ENCODE measurements at places on chromosomes 16 and 17.
A peak's percentile ranks its signal among the peaks of the same experiment; 100 is the strongest.

DNA sequence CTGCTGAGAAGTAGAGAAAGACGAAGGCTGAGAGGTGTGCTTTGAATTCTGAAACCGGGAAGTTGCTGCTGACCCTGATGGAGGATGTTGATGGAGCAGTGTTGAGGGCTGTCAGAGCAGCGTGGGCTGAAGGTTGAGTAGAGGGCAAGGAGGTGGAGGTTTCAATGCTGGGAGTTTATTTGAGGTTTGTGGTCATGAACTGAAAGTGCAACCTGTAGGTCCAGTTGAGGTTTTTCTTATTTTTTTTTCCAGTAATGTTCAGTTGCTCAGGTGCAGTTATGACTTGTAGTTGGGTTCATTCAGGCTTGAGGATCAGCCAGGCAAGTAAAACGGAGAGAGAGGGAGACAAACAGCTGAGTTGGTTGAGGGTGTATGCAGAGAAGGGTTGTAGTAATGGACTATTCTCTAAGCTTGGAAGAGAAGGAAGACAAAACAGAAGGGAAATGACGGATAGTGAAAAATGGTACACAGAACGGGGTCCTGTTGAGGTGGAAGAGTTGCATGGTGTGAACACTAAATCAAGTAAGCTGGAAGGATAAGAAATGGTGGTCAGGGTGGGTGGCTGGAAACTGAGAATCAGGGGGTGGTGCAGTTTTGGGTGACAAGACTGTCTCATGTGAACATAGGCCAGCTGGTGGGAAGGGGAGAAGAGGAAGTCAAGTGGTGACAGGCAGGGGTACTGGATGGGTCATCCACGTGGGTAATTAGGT is 8.7 kb upstream of the UBE2G1 start:
- no peak for DNase-seq

GRCh38 chr16:81357711-81358260 is 43.0 kb downstream of the GAN start:
- DNase-seq, result no peak

GRCh38 chr16:89326721-89327120 is 109.2 kb downstream of the ZNF778 start:
- DNase-seq, result peak; percentile 24

- DNase-seq, result no peak
Measured at GRCh38 chr17:64024215-64024654, 3.8 kb upstream of the ICAM2 start.

GRCh38 chr17:81727324-81728031 is 15.4 kb downstream of the SLC25A10 start:
- DNase-seq, result no peak

GRCh38 chr16:17832738-17833137 is 362.0 kb upstream of the XYLT1 start:
- no peak for DNase-seq

DNA sequence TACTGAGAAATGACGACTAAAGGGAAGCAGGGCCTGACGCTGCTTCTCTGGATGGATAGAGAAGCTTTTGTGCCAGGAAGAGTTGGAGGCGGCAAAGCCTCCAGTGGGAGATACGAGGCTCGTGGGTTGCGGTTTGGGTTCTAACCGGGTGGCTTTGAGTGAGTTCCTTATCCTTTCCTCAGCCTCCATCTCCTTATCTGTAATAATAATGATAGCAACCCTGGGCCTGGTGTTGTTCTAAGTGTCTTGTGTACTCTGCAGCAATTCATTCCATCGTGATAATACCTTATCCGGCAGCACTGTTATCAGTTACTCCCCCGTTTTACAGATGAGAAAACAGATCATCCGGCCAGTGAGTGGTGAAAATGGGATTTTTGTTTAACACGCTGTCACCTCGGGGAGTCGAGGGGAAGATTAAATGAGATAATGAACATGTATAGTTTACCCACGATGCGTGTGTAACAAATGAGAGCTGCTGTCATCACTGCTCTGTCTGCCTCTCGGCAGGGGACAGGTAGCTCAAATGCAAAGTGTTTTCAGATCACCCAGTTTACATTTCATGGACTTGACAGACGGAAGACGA is 52.0 kb upstream of the LHX1 start:
- DNase-seq, result no peak

- DNase-seq, result no peak
Measured at GRCh38 chr16:50836121-50836621, 94.3 kb downstream of the CYLD start.

- DNase-seq, result no peak
Measured at GRCh38 chr17:1724869-1725641, 551 bp downstream of the WDR81 start.

GRCh38 chr17:48756830-48757251 is 28.3 kb upstream of the HOXB13 start:
- DNase-seq, result no peak

GRCh38 chr16:10386517-10387100 is 748 bp downstream of the ATF7IP2 start:
- DNase-seq, result no peak

DNA sequence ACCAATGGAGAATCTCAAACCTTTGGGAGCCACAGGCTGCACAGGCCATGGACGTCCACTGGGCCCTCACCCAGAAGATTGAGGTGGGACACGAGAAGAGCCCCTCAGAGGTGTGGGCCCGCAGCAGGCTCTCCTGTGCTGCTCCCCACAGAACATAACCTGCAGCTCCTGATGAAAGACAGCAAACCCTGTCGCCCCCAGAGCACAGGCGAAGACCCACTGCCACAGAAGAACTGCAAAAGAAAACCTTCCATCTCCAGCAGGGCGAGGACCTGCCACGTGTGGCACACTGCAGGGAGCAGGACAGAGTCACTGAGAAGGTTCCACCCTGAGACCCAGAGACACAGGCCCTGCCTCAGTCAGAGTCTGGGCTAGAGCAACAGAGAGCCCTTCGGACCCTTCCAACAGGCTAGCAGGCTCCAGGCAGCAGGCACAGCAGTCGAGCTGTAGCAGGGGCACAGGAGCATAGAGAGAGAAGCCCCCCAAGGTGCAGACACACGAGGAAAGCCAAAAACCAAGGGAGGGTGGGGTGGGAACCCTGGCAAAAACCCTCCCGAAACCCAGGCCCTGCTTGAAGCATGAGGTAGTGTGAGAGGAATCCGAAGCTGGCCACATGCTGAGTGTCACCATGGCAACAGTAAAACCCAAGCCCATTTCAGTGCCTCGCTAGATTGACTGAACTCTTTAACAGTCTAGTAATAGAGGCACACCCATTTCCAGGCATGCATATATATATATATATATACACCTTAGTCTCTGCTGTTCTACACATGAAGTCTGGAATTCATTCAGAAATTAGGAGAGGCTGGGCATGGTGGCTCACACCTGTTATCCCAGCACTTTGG is 60.0 kb upstream of the CHMP6 start:
- no peak for DNase-seq

DNA sequence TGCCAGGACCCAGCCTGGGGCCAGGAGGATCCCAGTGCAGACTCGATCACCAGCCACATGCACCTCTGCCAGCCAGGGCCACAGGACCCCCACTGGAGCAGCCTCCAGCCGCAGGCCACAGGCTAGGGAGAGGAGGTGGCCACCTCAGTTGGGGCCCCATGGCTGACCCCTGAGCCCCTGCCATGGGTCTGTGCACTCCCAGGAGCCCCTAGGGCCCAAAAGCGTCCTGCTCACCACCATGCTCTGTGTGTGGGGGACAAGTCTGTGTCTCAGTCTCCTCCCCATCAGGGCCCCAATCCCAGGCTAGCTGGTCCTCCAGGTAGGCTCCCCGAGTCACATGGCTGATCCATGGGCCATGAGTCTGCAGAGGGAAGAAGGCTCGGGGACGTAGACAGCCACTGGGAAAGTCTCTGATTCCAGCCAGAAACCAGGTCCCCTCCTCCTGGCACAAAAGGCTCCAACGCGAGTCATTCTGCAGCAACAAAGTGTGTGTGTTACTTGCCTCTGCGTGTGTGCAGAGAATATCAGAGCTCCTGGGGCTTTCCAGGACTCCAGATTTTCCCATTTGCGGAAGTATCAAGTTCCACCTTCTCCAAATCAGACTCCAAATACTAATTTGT is 6.1 kb upstream of the PRSS8 start:
- DNase-seq, result no peak

DNA sequence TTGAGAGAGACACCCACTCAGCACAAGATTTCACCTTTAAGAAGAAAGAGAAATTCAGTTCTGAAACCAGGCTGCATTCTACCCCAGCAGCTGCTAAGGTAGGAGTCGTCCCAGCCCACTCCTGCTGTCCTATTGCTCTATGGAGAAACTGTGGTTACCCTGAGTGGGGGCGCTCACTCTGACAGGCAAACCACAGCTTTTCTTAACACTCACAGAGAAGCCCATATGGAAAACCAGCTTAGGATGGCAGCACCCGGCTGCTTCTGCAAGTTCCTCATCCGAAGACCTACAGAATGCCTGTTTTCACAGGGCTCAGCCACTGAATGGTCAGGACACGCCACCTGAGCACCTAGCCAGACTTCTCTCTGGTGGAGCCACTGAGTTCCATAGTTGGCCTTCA is 7.5 kb downstream of the ATP5PD start:
- DNase-seq, result no peak

DNA sequence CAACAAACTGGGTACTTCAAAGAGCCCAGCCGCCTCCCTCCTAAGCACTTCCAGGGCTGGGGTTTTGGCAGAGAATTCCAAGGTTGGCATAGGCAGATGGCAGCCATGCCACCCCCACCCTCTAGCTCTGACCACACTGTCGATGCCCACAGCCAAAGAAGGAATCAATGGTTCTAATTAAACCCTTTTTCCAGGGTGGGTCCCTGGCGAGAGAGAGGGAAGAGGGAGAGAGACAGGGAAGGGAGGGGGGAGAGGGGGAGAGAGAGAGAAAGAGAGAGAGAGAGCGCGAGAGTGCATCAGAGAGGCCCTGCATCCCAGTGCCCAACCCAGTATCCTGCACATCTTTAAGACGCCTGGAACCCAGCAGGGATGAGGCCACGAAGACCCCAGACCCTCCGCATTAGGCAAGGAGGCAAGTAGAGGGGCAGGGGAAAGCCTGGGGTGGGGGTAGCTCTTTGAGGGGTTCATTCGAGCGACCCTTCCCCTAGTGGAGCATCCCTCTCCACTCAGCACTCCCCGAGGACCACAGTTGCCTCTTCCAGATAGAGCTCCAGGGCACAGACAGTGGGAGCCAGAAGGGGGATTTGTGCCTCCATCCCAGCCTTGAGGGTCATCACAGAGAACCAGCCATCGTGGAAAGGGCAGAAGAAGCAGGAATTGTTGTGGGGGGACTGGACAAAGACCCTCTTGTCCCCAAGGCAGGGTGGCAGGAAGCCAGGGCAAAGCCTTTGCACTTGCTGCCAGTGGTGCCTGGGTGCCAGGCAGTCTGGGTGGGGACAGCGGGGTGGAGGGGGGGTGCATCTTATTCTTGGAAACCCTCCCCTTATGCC is 2.6 kb downstream of the SRCIN1 start:
- peak; percentile 44 for DNase-seq

GRCh38 chr16:27374804-27375425 is 27.1 kb upstream of the IL21R start:
- DNase-seq, result peak; percentile 75

GRCh38 chr17:34665819-34666763 is 86.7 kb downstream of the TMEM132E start:
- no peak for DNase-seq

- DNase-seq, result no peak
Measured at GRCh38 chr16:73735018-73735417, 561.6 kb upstream of the PSMD7 start.

- no peak for DNase-seq
Measured at GRCh38 chr16:90048347-90048722, 28.8 kb downstream of the PRDM7 start.

GRCh38 chr16:3080024-3080423 is 14.6 kb downstream of the IL32 start:
- no peak for DNase-seq

GRCh38 chr17:77235370-77235941 is 94.7 kb downstream of the SEC14L1 start:
- DNase-seq, result no peak

- DNase-seq, result no peak
Measured at GRCh38 chr16:71367241-71367976, 8.9 kb downstream of the CALB2 start.

GRCh38 chr17:82200743-82201497 is 11.7 kb downstream of the CCDC57 start:
- no peak for DNase-seq

DNA sequence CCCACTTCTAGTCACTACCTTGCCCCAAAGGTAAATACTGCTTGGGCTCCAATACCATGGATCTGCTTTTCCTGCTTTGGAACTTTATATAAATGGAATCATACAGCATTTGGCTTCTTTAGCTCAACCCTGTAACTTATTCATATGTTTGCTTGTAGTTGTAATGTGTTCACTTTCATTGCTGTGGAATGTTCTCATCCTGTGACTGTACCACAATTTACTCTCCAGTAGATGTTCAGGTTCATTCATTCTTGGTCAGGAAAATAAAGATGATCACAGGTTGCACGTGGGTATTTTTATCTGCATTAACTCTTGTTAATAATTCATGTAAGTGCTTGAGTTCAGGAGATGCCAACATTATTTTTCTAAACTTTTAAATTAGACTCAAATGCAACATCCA is 6.7 kb upstream of the BEAN1 start:
- DNase-seq, result no peak

DNA sequence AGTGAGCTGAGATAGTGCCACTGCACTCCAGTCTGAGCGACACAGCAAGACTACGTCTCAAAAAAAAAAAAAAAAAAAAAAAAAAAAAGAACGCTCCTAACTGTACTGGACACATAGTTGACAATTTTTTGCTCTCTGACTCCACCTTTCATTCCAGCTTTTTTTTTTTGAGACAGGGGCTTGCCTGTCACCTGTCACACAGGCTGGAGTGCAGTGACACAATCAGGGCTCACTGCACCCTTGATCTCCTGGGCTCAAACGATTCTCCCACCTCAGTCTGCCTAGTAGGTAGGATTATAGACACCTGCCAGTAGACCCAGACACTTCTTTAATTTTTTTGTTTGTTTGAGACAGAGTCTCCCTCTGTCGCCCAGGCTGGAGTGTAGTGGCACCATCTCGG is 2.6 kb upstream of the CRLF3 start:
- DNase-seq, result no peak

DNA sequence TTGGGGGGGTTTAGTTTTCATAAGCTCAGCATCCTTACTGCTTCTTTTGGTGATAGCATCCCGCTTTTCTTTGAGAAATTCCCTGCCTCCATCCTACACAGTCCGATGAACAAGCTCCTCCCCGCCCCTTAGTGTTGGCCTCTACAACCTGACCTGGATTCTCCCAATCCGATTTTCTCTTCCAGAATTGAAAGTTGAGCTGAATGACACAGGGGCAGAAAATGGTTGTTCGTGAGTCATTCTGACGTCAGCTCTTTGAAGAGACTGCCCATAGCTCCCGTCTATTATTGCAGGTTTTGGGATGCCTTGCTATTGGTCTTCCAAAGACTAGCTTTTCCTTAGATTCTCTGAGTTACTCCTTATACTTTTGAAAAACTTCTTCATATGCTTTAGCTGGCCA is 279.7 kb downstream of the SLC39A11 start:
- DNase-seq, result no peak

- DNase-seq, result no peak
Measured at GRCh38 chr16:78709137-78709884, 609.9 kb downstream of the WWOX start.

- DNase-seq, result no peak
Measured at GRCh38 chr17:64622931-64623654, 39.0 kb downstream of the SMURF2 start.
